A549 treated with GW870086 at 1 μM for 4 hours (cell line): ENCODE measurements at places on chromosomes 6 and 20. TPM values are rescaled to one million over a fixed set of nuclear protein-coding genes. Genes with fewer than 3 reads are reported as not detected.

The ZNF343 gene
- 12.9 to 14.7 TPM (median 14.5 TPM) in 5 replicates for total RNA-seq

The PCED1A gene
- 19.5 to 28.3 TPM (median 26.1 TPM) in 5 replicates for total RNA-seq

The ITPA gene
- total RNA-seq, result 126 to 142 TPM (median 136 TPM) in 5 replicates

The SLX4IP gene
- total RNA-seq, result 2.0 to 3.0 TPM (median 2.4 TPM) in 5 replicates
